Stimulated activated CD4-positive, alpha-beta T cell treated with anti-CD3 and anti-CD28 coated beads, Interleukin-12 subunit alpha, Interleukin-12 subunit beta, amount 100 ng/mL, for 48 hours (primary cell): ENCODE measurements at places on chromosomes 16 and 17.

GRCh38 chr17:8728971-8729370 lies 15.7 kb downstream of the CCDC42 start:
- no peak for DNase-seq

- no peak for DNase-seq
These were observed 9.5 kb downstream of the RNF213 start for GRCh38 chr17:80270104-80270503.

DNA sequence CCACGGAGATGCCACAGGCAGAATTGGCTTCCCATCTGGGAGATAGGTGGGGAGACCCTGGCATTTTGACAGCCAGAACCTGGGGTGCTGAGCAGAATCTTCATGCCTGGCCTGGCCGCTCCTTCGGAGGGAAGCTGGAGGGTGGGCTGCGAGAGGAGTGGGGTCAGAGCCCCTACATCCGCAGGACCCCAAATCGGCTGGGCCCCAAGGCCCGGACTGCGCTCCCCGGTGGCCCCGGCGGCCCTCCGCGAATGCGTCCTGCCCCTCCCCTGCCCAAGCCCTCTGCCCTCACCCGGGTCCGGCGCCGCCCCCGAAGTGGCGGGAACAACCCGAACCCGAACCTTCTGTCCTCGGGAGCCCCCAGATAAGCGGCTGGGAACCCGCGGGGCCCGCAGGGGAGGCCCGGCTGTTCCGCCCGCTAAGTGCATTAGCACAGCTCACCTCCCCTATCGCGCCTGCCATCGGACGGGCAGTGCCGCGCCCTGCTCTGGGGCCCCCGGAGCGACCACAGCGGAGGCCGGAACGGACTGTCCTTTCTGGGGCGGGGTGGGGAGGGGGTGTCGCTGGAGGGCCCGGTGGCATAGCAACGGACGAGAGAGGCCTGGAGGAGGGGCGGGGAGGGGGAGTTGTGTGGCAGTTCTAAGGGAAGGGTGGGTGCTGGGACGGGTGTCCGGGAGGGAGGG lies 850 bp upstream of the PNMT start:
- DNase-seq = no peak

GRCh38 chr16:56870276-56870888 lies 5.4 kb downstream of the SLC12A3 start:
- no peak for DNase-seq

GRCh38 chr16:78096386-78096785 lies 3.1 kb upstream of the WWOX start:
- DNase-seq = no peak
